SK-N-SH (cell line): ENCODE measurements at places on chromosomes 1 and 21. TPM values are rescaled to one million over a fixed set of nuclear protein-coding genes. Genes with fewer than 3 reads are reported as not detected.

GRCh38 chr1:38041936-38042834 is 4.4 kb downstream of the POU3F1 start:
- DNase-seq: no peak

DNA sequence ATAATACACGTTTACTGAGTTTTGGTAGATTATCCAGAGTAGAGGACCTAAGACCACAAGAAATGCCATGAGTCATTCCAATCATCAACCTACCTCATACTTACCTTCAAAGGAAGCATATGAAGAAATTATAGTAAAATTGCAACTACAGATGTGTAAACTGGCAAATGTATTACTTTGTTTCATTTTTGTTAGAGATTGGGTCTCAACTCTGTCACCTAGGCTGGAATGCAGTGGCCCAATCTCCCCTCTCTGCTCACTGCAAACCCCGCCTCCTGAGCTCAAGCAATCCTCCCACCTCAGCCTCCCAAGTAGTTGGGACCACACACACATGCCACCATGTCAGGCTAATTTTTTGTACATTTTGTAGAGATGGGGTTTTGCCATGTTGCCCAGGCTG is 5.2 kb downstream of the TMCO1 start:
- no peak for DNase-seq

DNA sequence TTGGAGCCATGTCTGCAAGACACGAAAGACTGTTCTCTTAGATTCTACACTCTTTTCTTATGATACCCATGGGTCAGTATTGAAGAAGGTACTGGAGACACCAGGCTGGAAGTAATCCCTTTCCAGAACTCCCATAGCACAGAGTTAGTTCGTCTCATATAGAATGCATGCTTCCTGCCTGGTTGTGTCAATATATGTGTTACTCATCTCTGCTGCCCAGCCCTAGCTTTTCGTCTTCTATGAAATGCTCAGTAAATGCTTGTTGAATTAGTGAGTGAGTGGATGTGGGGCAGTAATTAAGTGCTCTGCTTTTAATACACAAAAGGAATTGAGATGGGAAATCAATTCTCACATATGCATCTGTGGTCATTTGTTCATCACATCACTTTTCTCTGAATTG is 32.1 kb downstream of the ADCY10 start:
- DNase-seq: no peak

Gene GLMP
- 40.5 and 41.7 TPM in 2 replicates for polyA plus RNA-seq

DNA sequence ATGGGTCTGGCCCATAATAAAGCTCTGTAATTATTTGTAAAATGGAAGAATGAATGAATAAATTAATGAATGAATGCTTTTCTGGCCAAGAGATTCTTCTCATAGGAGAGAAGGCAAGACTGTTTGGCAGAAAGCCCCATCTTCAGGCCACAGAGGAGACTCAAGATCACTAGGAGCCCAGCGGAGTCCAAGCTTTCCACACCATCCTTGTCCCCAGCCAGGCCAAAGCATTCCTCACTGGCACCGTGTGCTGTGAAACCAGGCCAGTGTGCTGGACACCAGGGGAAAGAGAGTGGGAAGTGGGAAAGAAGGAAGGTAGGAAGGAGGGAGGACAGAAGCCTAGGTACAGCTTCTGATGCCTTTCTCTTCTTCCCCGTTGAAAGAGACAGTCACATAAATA is 86.4 kb downstream of the PLXNA2 start:
- no peak for DNase-seq

DNA sequence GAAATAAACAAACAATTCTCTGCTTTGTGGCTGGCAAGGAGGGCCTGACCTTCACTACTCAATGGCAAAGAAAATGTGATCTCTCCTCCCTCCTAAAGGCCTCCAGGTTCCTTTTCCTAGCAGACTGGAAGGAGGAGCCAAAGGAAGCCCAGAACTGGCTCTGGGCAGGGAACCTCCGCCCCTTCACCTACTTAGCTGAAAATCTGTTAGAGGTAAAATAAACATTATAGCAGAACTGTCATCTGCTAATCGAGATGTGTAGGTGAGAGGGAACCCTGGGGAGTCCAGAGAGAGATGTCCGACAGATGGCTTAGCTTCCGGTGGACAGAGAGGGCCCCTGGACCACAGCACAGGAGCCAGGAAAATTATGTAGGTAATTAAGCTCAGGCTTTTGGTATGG is 75.2 kb upstream of the KCNA3 start:
- no peak for DNase-seq

- DNase-seq: peak; percentile 0
These were observed 313.9 kb downstream of the BARHL2 start for GRCh38 chr1:90402893-90403849.

- DNase-seq: peak; percentile 32
These were observed 103.7 kb upstream of the NFIA start for GRCh38 chr1:60978421-60979357.

DNA sequence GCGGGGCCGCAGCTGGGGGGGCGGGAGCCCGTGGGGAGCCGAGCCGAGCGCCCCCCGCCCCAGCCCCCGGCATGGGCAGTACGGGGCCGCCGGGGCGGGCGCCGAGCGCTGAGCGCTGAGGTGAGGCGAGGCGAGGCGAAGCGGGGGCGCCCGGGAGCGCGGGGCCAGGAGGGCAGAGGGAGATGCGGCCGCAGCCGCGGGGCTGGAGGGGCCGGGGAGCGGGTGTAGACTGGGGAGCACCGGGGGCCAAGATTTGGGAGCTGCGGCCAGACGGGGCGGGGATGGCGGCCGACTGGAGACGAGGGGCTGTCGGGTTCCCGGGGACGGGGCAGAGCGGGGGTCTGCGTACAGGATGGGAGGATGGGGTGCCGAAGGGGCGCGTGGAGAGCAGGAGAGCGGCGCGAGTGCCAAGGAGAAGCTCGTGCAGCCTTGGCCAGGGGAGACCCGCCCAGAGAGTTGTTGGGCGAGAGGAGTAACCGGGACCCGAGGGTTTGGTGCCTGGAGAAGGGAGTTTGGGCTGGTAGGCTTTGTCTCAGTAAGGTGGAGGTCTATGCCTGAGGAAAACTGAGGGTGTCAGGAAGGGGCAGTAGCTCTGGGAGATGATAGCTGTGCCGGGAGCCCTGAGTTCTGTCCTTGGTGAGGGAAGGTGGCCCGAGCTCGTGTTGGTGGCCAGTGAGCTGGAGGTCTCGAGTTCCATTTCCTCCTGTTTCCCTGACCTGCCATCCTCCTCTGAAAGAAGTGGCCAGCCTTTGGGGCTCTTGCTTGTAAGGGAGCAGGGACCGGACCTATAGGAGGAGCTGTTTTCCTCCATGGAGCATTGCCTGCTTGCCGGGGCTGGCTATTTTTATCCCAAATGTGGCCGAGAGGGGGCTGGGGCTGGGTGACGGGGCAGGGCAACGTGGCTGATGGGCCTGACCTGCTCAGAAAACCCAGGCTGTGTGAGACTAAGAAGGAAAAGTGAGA is 539 bp downstream of the ATP8B2 start:
- peak; percentile 90 for DNase-seq

- DNase-seq: no peak
These were observed 99.2 kb downstream of the C1orf21 start for GRCh38 chr1:184485751-184486723.

GRCh38 chr21:41349619-41350390 is 12.0 kb upstream of the MX2 start:
- DNase-seq: no peak

- DNase-seq: no peak
These were observed 706.7 kb upstream of the ADAMTS5 start for GRCh38 chr21:27673581-27673980.

GRCh38 chr1:6273380-6273891 is 12.5 kb upstream of the GPR153 start:
- DNase-seq: no peak

GRCh38 chr1:193476748-193477147 is 290.3 kb upstream of the B3GALT2 start:
- no peak for DNase-seq

GRCh38 chr1:110106013-110106941 is 6.0 kb upstream of the UBL4B start:
- peak; percentile 88 for DNase-seq

Gene HPCAL4
- polyA plus RNA-seq: 0.15 and 0.55 TPM in 2 replicates

- no peak for DNase-seq
These were observed 37.2 kb downstream of the CFH start for GRCh38 chr1:196689001-196689400.

Gene FCRLB
- 2.0 and 2.6 TPM in 2 replicates for polyA plus RNA-seq

DNA sequence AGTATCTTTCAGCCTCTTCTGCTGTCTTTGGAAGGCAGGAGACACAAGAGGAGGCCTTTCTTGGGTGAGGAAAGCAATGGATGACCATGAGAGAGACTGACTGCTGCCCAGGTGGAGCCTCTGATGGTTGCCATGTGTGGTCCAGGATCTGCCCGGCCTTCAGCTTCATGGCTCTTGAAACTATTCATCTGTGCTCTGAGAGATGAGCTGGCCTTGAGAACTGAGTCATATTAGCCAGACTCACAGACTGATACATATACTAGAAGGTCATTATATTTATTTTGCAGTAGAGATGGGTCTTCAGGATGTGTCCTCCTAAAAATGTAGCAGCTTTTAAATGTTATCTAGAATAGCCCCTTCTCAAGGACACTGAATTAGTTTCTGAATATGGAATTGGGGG is 33.7 kb downstream of the PTGFRN start:
- DNase-seq: no peak

DNA sequence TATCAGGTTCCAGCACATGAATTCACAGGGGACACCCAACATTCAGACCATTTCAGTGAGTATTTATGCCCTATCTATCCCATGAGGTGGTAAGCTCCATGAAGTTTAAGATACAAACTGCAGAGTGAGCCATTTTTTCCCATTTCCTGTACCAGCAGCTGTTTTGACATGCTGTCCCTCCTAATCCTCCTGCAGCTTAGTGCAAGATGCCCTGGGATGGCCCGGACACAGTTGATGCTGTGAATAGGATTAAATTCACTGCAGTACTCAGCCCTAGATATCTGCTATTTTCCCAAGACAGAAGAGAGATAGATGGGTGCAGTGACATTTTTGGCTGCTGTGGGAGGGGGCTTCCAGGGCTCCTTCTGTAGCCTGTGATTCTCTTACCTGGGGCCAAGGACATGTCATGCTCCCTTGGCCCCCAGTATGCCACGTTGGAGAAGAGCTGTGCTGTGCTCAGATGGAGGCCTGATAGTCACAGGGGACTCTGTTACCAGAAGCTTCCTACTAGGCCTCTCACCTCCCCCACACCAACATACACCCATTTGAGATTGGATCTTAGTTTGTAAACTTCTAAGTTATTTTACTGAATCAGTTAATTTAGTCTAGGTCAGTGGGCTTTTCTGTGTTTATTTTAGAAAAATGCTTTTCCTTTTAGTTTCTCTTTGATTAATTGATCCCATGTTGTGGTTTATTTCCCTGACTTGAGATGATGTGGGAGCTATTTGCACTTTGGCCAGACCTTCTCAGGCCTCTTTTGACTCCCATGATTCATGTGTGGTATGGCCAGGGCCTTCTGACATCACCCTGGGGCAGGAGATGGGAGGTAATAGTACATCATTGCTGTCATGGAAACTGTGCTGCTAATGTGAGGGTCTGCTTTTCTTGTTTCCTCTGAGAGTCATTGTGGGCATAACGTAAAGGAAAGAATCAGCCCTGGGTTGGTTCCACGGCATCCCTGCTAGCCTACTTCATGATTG is 92.6 kb downstream of the ST3GAL3 start:
- DNase-seq: no peak

- DNase-seq: no peak
These were observed 40.4 kb downstream of the FRRS1 start for GRCh38 chr1:99725996-99726395.

Gene CHAF1B
- polyA plus RNA-seq: 5.6 and 6.8 TPM in 2 replicates

DNA sequence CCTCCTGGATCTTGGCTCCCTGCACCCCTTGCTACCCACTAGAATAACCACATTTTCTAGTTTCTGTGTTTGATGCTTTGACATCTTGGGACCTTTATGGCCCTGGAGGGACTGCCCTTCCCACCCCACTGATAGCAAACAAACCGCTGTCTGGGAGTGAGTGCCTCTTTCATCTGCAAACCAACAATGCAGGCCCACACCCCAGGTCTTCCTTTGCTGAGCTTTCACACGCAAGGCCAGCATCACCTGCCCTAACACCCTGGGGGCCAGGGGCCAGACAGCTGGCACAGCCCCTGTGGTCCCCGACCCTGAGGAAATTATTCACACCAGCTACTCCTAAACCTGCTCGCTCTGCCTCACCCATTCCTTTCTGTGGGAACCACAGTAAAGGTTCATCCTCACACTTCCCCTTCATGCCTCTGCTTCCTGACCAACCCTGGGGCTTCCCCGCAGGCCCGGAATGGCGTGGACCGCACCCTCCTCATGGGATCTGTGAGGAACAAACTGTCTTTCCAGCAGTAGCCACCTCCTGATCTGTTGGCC is 15.4 kb downstream of the SLC2A7 start:
- no peak for DNase-seq

DNA sequence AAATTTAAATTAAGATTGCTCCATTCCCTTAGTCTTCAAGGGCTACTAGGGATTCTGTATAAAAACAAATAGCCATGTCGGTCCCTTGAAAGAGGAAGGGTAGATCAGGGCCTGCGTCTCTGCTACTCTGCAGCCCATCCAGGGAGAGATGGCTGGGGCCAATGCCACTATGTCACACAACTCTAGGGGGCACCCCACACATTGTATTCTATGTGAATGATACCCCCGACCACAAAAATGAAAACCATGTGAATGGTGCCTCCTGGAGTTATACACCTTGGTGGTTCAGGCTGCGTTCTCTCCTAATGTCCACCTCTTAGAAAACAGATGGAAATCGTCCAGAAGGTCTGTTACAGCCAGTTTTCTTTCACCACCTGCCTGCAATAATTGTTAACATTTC is 18.0 kb downstream of the PIK3C2B start:
- DNase-seq: no peak

Gene FOXO6
- polyA plus RNA-seq: 0.11 and 0.35 TPM in 2 replicates

Gene RIPK4
- polyA plus RNA-seq: 7.0 and 11.0 TPM in 2 replicates

Gene MRPL55
- 70.3 and 75.3 TPM in 2 replicates for polyA plus RNA-seq

DNA sequence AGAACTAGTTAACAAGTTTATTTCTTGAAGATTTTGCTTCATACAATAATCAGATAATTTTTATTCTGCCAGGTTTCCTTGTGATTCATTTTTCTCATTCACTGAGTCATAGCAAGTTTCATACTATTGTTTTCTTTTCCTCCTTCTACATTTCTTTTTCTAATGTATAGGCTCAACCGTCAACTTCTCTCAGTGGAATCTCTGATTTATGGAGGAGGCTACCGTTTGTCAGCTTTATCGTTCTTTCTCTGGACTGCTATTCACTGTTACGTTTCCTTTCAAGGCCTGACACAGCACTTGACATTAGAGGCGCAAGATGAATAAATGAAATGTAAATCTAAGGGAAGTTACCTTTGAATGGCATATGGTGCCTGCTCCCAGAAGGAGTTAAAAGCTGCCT is 284.3 kb upstream of the NR5A2 start:
- DNase-seq: no peak

DNA sequence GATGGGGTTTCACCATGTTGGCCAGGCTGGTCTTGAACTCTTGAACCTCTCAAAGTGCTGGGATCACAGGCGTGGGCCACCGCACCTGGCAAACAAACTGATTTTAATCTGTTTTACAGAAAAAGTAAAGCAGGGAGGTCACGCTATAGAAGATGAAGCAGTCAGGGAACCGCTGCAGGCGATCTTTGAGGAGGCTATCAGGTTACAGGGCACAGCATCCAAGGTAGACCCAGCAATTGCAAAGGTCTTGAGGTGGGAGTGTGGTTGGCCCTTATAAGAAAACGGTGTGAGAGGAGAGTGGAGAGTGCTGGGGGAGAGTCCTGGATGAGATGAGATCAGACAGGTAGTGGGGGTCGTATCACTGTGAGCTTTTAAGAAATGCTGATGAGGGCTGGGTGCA is 2.6 kb upstream of the TMCO4 start:
- DNase-seq: no peak

GRCh38 chr1:118846443-118846842 is 141.7 kb downstream of the TBX15 start:
- DNase-seq: no peak

- no peak for DNase-seq
These were observed 2.2 kb downstream of the GADD45A start for GRCh38 chr1:67687198-67687545.

GRCh38 chr1:40241362-40241761 is 6.4 kb upstream of the TMCO2 start:
- no peak for DNase-seq
